ENCODE measurements at places on chromosomes 11 and 22. TPM values are rescaled to one million over a fixed set of nuclear protein-coding genes. Genes with fewer than 3 reads are reported as not detected.

Gene KRTAP5-2
- total RNA-seq: not detected

Gene FREY1
- 2.3 TPM for total RNA-seq

Gene MUC5B
- 11.4 TPM for total RNA-seq

GRCh38 chr11:117511483-117511930 lies 183.9 kb downstream of the CEP164 start:
- no peak overlapping the region for H3K4me3 ChIP-seq
- no peaks in the 10 kb centered on the region for H3K4me1 ChIP-seq
- no peaks in the 10 kb centered on the region for H3K36me3 ChIP-seq
- H3K27me3 ChIP-seq: no peaks in the 10 kb centered on the region

GRCh38 chr11:121417055-121417551 lies 35.0 kb upstream of the SORL1 start:
- H3K27me3 ChIP-seq: no peaks in the 10 kb centered on the region
- no peak overlapping the region for H3K4me3 ChIP-seq
- peak overlapping the region; percentile 29 for H3K27ac ChIP-seq

DNA sequence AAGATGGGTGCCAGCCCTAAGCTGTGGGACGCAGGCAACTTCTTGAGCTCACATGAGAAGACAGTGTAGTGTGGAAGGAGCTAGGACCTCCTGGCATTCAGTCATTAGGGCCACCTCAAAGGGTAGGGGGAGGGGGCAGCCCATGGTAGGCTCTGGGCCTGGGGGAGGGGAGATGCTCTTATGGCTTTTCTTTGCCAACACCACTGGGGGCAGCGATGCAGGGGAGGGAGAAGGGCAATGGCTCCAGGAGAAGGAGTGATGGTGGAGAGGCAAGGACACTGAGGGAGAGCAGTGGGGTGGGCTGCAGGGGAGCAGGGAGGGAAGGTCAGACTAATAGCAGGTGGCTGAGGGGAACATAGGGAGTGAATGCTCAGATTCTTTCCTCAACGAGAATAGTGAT lies 63.3 kb upstream of the SUSD2 start:
- H3K27me3 ChIP-seq: no peaks in the 10 kb centered on the region
- H3K27ac ChIP-seq: no peak overlapping the region
- no peak for DNase-seq
- H3K4me3 ChIP-seq: no peak overlapping the region
- no peaks in the 10 kb centered on the region for H3K4me1 ChIP-seq
- H3K36me3 ChIP-seq: no peaks in the 10 kb centered on the region

Gene MAP6
- total RNA-seq: 2.6 TPM
